ENCODE measurements at places on chromosomes 13 and 19.

DNA sequence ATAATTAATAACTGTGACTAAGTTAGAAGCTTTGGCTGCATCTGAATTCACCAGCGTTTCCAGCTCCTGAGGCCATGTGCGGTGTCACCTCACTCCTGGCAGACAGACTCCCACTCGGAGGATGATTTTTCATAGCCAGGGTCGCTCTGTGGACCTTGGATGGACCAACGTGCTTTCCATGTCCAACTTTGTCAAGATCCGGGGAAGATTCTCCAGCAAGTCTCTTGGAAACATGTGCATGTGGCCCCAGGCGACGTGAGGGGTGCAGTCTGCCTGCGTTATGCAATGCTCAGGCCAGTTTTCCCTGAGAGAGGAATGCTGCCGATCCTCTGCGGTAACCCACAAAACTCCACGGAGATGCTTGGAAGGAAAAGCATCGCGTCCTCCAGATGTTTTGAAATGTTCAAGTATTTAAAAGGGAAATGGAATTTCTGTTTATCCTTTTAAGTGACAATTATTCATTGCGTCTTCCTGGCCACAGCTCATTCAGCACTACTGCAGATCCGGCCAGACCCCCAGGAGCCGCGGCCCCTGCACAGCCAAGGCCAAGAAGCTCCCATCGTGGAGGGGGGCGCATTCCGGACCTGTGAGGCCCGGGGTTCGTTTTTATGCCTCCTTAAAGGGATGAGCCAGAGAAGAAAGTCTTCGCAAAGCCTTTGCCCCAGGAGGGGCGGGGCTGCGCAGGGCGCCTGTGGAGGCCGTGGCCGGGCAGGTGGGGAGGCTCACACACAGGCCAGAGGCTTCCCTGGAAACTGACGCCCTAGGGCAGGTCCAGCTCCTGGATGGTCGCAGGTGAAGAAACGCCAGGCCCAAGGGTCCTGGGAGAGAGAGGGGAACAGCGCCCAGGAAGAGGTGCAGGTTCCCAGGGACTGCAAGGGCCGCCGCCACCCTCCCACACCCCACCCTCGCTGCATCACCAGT lies 46.0 kb downstream of the C13orf46 start:
- no peak for DNase-seq

DNA sequence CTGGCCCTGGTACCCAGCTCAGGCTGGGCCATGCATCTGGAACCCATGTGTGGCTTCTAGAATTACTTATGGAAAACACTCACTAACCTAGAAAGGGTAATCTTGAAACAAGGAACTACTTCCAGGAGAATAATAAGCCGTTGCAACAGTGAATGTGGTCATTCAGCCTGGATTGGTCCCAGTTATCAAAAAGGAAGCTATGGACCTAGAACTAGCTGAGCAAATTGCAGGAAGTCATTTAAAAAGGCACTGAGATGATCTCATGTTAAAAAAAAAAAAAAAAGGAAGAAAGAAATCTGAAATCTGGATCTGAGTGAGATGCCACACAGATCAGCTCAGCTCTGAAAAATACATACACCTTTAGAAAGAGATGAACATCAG lies 59.6 kb downstream of the DCT start:
- no peak for DNase-seq

- DNase-seq, result no peak
These were observed 9.6 kb downstream of the CAPN12 start for GRCh38 chr19:38734426-38735256.

- no peak for DNase-seq
These were observed 3.5 kb downstream of the PNMA8B start for GRCh38 chr19:46491975-46492682.

DNA sequence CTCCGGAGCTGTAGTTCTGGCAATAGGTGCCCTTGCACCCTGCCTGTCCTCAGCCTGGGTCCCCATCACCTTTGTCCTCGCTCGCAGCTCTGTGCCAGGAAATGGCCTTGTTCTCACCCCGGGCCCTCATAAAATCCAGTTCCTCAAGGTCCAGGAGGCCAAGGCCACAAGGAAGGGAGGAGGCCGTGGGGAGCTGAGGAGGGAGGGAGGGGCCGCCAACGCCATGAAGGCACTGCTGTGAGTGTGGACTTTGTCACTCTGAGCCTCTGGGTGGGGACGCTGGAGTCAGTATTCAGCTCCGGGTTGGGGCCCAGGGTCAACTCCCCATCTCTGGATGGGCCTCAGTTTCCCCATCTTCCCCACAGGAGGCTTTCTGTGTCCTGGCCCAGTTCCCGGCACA lies 9.2 kb upstream of the GNA11 start:
- DNase-seq, result no peak

DNA sequence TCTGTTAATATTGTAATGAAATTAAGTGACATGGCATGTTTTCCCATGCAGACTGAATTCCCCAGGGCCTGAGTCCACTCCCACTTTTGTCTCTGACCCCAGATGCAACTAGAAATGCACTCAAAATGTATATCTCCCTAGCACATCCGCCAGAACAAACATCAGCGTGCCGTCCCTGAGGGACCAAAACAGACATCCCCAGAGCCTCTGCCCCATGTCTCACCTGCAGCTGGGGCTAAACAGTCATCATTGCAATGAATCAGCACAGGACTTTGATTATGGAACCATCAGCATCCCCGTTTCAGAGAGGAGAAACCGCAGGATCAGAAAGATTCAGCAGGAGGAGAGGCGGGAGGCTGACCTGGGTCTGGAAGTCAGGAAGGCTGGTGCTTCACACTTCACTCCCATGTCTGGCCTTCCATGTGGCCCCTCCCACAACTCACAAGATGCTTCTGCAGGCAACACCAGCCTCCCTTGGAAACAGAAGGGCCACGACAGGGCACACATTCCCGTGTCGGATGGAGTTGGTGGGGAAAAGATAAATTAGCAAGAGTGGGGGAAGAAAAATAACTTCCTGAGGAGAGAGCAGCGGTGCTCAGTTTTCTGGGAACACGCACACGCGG lies 130.6 kb upstream of the VSTM2B start:
- no peak for DNase-seq

GRCh38 chr13:29439601-29440388 lies 155.7 kb downstream of the SLC7A1 start:
- no peak for DNase-seq

- DNase-seq, result no peak
These were observed 28.1 kb upstream of the MPHOSPH8 start for GRCh38 chr13:19605161-19605955.

DNA sequence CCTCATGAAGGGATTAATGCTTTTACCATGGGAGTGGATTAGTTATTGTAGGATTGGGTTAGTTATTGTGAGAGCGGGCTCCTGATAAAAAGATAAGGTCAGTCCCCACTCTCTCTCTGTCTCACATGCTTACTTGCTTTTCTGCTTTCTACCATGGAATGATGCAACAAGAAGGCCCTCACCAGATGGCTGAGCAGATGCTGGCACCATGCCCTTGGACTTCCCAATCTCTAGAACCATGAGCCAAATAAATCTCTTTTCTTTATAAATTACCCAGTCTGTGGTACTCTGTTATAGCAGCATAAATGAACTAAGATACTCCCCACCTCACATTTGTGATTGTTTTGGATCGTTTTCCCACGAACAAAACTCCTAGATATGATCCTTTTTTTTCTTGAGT lies 353.8 kb downstream of the DNAJC15 start:
- DNase-seq, result no peak

- DNase-seq, result no peak
These were observed 11.4 kb downstream of the ELF1 start for GRCh38 chr13:41007744-41008128.

Measured in stimulated activated CD8-positive, alpha-beta memory T cell treated with anti-CD3 and anti-CD28 coated beads, Interleukin-4, amount 100 ng/mL, for 1 hour (primary cell).